ENCODE measurements at places on chromosomes 13 and 19.
A peak's percentile ranks its signal among the peaks of the same experiment; 100 is the strongest.

DNA sequence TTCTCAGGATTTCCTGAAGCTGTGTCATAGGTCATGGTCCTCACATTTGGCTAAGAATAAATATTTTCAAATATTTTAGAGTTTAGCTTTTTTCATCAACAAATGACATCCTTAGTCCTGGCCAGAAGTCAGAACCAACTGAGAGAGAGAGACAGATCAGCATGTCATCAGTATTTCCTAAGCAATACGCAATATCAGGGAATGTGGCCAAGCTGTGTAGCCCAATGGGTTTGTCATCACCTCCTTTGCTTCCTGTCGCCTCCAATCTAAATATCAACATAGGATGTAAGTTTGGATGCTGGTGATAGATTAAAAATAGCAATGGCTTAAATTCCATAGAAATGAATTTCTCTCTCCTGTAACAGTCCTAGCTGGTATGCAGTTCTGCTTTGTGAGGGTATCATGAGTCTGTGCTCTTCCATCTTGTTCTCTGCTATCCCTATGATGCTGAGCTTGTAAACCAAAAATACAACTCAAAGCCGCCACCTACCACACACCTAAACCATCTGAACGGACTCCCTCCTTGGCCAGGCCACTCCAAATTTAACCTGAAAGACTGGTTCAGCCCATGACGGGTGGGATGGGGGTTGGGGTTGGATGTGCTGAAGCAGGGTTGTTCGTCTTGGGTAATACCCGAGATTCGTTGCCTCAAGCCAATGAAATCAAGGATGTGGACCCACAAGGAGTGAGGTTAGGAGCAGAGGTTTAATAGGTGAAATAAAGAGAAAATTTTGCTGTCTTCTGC is 10.0 kb upstream of the IGSF23 start:
- DNase-seq: peak; percentile 90

- no peak for DNase-seq
These were observed 49.6 kb upstream of the DIAPH3 start for GRCh38 chr13:60213236-60213744.

DNA sequence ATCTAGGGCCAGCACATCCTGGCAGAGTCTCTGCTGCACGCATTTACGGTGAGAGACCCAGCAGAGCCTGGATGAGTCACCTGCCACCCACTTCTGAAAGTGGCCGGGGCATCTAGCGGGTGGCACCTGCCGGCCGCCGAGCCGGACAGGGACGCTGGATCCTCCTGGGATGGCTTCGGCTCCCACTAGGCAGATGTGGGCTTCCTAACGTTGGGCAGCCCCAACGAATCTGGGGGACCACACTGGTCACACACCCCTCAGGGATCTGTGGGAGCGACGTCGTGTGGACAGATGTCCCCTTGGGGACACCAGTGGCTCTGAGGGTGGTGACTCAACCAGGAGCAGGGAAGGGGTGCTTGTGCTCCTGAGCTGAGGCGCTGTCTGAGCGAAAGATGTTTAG is 32.2 kb downstream of the TMEM255B start:
- no peak for DNase-seq

GRCh38 chr13:43728421-43728820 is 58.4 kb downstream of the ENOX1 start:
- no peak for DNase-seq
